Vagina (tissue), 2 donors: ENCODE measurements at places on chromosomes 4 and X.

GRCh38 chrX:110163488-110163887 lies 154.4 kb downstream of the AMMECR1 start:
- no peak for DNase-seq

GRCh38 chr4:1991087-1991486 lies 17.7 kb downstream of the NELFA start:
- DNase-seq = no peak

- DNase-seq = no peak
These were observed 117.4 kb downstream of the ATRX start for GRCh38 chrX:77668391-77669237.

DNA sequence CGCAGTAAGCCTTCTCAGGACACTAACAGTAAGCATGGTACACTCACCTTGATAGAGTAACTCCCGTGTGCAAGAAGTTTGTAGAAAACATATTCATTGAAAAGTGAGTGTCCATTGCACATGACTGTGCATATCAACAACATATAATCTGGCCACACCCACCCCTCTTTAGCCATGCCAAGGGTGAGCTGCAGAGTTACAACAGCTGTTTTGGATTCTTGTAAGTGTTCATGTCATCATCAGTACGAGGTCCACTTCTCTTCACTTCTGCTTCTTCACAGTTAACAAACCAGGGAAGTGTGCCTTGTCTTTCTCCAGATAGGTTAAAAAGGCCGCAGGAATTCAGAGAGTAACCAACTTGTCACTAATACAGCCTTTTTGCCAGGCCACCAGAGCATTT lies 116.6 kb downstream of the IRF2 start:
- no peak for DNase-seq
